NCI-H460 (cell line): ENCODE measurements at places on chromosomes 5 and 9. TPM values are rescaled to one million over a fixed set of nuclear protein-coding genes. Genes with fewer than 3 reads are reported as not detected.
A peak's percentile ranks its signal among the peaks of the same experiment; 100 is the strongest.

The GARIN3 gene
- total RNA-seq = not detected in 2 replicates

The CTSV gene
- total RNA-seq = 2.2 and 2.8 TPM in 2 replicates

- DNase-seq = no peak
Measured at GRCh38 chr5:117860550-117860949, 1127.8 kb downstream of the DTWD2 start.

DNA sequence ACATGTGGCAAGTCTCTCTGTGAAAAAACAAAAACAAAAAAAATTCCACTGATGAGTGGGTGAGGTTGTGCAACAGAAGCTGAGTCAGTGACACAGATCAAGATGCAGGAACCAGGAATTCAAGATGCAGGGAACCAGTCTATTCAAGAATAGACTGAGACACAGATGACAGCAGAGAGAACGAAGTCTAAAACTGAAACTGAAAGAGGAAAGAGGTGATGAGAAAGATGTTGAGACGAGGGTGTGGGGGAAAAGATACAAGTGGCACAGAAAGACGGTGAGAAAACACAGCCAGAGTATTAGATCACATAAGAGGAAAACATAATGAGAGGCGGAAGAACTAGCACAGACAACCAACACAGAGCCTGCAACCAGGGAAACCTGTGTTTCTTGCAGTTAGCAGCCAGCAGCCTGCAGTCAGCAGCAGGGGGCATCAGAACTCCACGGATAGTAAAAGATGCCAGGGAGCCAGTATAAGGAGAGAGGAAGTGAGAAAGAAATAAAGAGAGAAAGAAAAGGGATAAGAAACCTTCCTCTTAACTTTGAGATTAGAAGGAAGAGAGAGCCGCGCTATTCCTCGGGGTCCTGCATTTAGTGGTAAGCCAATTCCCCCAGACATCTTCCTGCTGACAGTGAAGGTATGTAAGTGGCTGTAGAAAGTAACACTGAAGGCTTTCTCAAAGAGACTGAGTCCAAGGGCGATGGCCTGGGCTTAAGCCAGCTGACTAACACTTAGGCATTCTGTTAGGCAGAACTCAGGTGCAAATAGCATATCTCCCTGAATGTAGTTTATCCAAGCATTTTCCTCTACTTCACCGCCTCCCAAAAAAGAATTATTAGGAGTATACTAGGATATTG, 79.0 kb downstream of the TLR4 start:
- DNase-seq = peak; percentile 60

DNA sequence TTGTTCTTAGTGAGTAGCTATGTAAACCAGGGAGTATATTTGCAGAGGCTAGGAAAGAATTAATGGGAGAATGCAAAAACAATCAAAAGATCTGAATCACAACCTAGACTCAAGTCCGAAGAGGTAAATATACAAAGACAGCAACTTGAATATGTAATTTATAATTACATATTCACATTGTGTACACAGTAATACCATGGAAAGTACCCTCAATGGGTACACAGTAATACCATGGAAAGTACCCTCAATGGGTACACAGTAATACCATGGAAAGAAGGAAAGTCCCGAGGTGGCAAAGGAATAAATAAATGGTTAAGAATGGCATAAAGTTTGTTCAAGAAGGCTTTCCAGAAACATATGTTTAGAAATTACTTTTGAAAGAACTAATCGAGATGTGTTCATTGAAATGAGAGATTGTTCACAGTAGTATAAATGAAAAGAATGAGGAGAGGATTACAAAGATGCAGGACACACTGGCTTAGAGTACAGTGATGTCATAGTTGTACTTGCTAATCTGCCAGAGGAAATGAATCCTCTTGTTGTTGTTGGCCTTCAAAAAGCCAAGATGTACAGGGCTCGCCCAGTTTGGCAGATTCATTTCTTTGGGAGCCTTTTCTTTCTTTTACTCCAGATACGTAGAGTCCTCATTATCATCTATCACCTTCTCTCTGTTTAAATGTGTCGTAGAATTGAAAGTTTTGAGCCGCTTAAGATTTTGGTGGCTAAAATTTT, 116.0 kb downstream of the UNC13B start:
- peak; percentile 1 for DNase-seq

GRCh38 chr5:32017692-32018367, 156.3 kb downstream of the GOLPH3 start:
- DNase-seq = no peak

DNA sequence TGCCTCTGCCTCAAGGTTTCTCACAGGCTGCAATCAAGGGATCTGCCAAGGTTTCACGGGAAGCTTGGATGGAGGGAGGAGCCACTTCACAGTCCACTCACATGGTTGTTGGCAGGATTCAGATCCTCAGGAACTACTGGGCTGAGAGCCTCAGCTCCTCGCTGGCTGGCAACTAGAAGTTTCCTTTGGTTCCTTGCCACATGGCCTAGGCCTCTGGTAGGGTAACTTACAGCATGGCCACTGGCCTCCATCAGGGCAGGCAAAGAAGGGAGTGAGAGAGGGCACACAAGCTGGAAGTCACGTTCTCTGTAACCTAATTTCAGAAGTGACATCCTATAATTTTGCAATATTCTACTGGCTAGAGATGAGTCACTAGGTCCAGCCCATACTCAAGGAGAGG, 32.2 kb downstream of the SPOCK1 start:
- no peak for DNase-seq

DNA sequence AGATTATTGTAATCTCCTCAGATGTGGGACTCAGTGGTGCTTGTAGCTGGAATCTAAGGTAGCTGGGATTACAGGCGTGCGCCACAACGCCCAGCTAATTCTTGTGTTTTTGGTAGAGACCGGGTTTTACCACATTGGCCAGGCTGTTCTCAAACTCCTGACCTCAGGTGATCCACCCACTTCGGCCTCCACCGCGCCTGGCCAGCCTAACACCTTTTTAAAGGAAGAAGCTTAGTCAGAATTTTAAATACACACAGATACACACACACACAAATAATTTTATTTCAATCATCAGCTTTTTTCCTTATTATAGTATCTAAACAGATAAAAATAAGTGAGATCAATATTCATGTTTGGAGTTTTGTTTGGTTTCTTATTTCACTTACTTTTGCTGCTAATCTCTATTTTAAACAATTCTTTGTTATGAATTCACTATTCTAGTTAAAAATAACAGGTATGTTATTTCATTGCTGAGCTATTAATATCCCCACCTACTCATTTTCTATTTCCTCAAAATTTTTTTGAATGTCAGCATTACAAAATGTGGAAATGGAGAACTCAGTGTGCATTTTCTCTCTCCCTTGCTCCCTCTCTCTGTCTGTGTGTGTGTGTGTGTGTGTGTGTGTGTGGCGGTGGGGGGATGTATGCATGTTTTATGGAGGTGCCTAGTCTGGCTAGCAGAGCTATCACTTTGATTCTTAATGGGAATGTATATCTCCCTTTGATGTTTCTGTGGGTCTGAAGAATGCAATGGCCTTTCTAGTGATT, 960.6 kb upstream of the DMAC1 start:
- no peak for DNase-seq

DNA sequence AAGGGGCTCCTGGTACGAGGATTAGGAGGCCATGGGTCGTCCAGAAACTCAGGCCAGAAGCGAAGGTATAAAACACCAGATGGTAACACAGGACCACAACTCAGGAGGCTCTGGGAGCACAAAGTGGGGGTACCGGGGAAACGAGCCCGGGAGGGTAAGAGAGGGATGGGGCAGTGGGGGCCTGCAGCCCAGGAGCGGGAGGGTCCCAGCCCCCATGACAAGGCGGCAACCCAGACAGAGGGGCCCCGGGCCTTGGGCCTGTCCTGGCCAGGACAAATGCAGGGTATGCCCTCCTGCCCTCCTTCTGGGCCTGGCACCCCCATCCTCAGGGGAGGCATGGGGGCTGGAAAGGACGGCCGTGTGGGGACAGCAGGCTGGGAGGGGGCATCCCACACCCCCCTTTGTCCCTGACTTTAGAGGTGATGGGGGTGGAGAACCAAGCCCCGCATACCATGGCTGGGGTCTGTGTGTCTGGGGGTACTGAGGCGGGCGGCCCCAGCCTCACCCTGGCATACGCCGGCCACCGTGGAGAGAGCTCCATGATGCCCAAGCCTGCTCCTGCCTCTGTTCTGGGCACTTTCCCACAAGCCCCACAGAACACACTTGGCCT, 47.0 kb upstream of the EXOC3 start:
- no peak for DNase-seq

DNA sequence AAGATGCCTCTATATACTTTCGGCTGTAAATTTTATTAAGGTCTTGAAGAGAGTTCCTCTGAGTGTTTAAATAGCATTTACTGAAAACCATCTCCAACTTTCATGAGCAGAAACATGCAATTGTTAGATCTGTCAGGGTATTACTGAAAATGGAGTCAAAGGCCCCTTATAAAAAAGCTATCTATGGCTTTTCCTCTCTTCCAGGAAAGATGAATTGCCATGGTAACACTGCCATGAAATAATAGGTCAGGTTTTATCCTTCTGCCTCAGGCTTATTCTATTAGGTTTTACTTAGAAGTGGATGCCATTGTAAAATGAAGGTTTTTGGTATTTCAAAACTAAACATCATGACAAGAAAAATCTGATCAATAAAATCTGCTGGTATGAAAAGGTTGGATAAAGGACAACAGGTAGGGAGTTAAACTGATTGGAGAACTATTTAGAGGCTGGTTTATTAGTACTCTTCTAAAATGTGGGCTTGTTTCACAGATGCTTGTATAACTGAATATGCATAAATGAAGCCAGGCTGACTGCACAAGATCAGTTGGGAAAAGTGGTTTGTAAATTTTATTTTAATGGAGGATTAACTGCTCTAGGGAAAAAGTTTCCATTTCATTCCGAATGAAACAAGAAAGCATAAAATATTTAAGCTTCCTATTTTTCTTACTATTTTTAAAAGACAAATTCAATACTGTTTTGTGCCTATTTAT, 135.5 kb downstream of the RAB3C start:
- no peak for DNase-seq

GRCh38 chr9:131194762-131195161, 69.4 kb downstream of the NUP214 start:
- no peak for DNase-seq

DNA sequence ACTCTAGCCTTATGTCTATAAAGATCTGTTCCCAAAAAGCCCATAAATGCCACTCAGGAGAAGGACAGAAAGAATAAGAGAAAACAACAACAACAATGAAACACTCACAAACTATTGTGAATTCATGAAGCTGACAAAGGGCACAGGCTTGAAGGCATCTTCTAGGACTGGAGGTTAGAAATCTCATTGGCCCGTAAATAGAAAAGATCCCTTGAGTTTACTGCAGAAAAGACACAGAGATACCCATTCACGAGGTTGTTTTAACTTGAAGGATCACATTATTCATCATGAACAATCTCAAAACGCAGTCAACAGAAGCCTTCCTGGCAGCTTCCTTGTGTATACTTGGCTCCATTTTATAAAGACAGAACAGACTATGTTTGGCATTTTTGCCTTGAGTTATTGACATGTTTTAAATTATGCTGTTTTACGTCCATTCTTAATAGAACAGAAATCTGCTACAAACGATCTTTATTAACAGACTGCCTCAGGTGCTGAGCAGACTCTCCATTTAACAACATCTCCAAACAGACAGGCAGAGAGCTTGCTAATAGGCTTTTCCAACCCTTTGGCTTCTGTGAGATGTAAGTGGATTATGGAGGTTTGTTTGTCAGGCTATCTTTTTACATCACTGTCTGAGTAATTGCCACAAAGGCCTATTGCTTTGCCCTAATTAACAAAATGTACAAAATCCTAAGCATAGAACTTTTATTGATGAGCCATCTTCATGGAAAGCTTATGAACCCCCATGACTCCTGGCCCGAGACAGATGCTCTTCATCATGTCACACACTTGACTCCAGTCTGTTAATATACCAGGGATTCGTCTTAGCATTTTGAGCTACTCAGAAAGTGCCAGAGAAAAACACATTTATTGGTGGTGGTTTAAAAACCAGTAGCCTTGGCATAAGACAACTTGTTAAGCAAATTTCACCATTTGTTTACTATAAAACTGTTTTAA, 735.3 kb upstream of the ZNF608 start:
- DNase-seq = no peak

- DNase-seq = no peak
Measured at GRCh38 chr5:81212211-81212751, 20.8 kb upstream of the CKMT2 start.

DNA sequence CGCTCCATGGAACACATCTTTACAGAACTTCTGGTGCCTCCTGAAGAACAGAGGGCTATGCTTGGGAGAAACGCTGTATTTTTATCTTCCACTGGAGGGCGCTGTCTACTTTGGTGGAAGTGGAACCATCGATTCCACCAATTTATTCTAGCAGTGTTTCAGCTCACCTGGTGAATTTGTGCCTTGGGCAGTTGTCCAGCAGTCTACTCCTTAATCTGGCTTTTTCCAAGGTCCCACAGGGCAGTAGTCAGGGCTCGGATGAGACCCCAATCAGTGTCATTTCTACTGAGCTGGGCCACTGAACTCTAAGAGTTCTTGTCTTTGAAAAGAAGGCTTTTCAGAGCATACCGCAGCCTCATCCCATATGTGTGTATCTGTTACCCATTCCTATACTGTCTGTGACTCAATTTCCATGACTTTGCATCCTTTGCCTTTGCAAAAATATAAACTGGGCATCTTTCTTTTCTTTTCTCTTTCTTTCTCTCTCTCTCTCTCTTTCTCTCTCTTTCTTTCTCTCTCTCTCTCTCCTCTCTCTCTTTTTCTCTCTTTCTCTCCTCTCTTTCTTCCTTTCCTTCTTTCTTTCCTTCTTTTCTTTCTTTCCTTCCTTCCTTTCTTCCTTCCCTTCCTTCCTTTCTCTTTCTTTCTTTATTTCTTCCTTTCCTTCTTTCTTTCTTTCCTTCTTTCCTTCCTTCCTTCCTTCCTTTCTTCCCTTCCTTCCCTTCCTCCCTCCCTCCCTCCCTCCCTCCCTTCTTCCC, 138.4 kb upstream of the ZNF618 start:
- DNase-seq = peak; percentile 56

GRCh38 chr9:23822261-23823169, 3.5 kb downstream of the ELAVL2 start:
- DNase-seq = no peak

DNA sequence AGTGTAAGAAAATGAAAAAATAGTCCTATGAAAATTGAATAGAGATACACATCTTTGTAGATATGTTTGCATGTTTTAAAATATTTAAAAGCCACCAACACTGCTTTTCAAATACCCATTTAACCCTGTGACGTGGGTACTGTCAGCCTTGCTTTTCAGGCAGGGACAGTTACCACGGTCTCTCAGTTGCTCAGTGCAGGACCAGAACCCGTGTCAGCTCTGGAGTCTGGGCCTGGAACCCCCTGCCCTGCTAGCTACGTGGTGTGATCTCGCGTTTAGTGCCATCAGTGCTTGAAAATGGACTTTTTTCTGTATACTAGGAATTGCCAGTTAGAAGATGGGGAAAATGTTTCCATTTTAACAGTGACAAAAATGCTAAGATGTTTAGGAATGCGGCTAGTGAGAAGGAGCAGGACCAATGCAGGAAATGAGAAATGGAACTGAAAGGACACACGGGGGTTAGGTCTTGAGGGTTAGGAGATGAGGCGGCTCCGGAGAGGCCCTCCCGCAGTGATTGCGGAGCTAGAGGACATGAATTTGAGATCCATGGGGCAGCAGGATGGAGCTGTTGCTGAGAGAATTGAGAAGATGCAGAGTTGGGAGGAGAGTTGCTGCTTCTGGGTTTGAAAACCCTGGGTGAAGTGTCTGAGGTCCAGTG, 13.7 kb downstream of the RNU6ATAC start:
- DNase-seq = no peak
